Naive thymus-derived CD8-positive, alpha-beta T cell (primary cell): ENCODE measurements at places on chromosomes 13 and 19. TPM values are rescaled to one million over a fixed set of nuclear protein-coding genes. Genes with fewer than 3 reads are reported as not detected.

The SCGB2B2 gene
- 0.75 TPM for total RNA-seq

The PLPPR3 gene
- total RNA-seq: not detected

The PRTN3 gene
- total RNA-seq: not detected

The TIMM44 gene
- 83.1 TPM for total RNA-seq

The SIGLEC8 gene
- not detected for total RNA-seq

The HSH2D gene
- total RNA-seq: 25.2 TPM

The PSG1 gene
- not detected for total RNA-seq

- no peaks in the 10 kb centered on the region for H3K27me3 ChIP-seq
- H3K36me3 ChIP-seq: peaks cover 8% of the 10 kb centered on the region
- H3K27ac ChIP-seq: no peak overlapping the region
- no peaks in the 10 kb centered on the region for H3K4me1 ChIP-seq
- no peak for DNase-seq
Measured at GRCh38 chr13:72851678-72852014, 69.7 kb downstream of the PIBF1 start.

- peak overlapping the region; percentile 76 for H3K4me3 ChIP-seq
- peaks cover 23% of the 10 kb centered on the region for H3K4me1 ChIP-seq
- no peaks in the 10 kb centered on the region for H3K36me3 ChIP-seq
Measured at GRCh38 chr13:42049454-42049813, 986 bp downstream of the DGKH start.

GRCh38 chr13:101925731-101926130 lies 473.3 kb downstream of the ITGBL1 start:
- H3K27me3 ChIP-seq: peaks cover 16% of the 10 kb centered on the region
- no peaks in the 10 kb centered on the region for H3K4me1 ChIP-seq
- no peaks in the 10 kb centered on the region for H3K36me3 ChIP-seq

DNA sequence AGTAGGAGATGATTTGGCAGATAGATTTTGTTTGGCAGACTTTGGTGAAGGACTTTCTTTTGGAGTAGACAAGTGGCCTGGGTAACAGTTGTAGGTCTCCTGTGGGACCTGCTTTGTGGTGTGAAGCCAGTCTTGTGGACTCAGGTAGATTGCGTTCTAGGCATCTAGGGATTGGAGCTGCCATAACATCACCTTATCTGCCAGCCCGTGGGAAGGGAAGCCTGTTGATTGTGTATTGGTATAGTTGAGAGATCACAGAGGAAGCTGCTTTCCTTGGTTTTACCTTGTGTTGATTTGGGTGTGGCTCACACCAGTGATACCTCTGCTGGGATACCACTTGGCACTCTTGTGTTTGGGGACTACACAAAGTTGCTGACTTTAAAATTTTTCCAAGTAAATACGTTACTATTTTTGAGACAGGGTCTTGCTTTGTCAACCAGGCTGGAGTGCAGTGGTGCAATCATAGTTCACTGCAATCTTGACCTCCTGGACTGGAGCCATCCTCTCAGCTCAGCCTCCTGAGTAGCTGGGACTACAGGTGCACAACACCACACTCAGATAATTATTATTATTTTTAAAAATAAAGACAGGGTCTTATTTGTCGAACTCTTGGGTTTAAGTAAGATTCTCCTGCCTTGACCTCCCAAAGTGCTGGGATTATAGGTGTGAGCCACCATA lies 7.8 kb downstream of the HNRNPM start:
- peaks cover 78% of the 10 kb centered on the region for H3K4me1 ChIP-seq
- H3K27me3 ChIP-seq: no peaks in the 10 kb centered on the region
- H3K36me3 ChIP-seq: peaks cover 2% of the 10 kb centered on the region
- H3K4me3 ChIP-seq: peak overlapping the region; percentile 19

DNA sequence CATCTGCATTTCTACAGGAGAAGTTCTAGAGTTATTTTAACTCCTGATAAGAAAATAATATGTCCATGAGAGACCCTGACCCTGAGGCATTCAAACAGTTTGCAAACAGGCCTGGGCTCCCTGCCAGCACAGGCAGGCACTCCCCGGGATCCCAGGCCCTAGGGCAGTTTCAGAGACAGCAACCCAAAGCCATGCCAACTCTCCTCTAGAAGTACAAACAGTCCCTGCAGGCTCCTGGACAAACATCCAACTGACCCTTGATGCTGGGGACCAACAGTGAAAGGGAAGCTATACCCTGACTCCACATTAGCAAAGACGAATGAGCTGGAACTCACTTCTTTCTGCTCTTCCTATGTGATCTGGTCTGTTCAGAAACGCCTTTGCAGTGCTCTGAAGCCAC lies 44.8 kb downstream of the CCDC70 start:
- peaks cover 6% of the 10 kb centered on the region for H3K4me1 ChIP-seq
- H3K4me3 ChIP-seq: no peak overlapping the region
- DNase-seq: no peak
- H3K36me3 ChIP-seq: no peaks in the 10 kb centered on the region
- H3K27ac ChIP-seq: no peak overlapping the region
- no peaks in the 10 kb centered on the region for H3K27me3 ChIP-seq

GRCh38 chr19:15177269-15178116 lies 23.3 kb downstream of the NOTCH3 start:
- H3K4me3 ChIP-seq: peak overlapping the region; percentile 64
- peaks cover 5% of the 10 kb centered on the region for H3K4me1 ChIP-seq
- DNase-seq: peak; percentile 85
- no peak overlapping the region for H3K27ac ChIP-seq
- H3K36me3 ChIP-seq: no peaks in the 10 kb centered on the region

DNA sequence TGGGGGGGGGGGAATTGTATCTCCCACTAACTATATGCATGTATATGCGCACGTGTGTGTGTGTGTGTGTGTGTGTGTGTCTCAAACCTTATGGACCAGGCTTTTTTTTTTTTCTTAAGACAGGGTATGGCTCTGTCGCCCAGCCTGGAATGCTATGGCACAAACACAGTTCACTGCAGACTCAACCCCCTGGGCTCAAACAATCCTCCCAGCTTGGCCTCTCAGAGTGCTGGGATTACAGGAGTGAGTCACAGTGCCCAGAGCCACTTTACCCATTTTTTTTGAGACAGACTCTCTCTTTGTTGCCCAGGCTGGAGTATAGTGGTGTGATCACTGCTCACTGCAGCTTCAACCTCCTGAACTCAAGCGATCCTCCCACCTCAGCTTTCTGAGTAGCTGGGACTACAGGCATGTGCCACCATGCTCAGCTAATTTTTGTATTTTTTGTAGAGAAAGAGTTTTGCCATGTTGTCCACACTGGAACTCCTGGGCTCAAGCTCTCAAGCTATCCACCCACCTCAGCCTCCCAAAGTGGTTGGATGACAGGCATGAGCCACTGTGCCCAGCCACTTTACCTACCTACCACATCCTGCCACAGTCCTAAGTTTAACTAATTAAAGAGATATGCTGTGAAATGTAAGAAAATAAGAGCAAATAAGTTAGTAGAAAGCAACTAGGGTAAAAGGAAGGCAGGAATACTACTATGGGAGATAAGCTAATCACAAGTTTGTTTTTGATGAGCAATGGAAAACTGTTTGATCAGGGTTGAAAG lies 2.4 kb downstream of the ZMYM5 start:
- H3K27ac ChIP-seq: peak overlapping the region; percentile 68
- peaks cover 35% of the 10 kb centered on the region for H3K36me3 ChIP-seq
- H3K27me3 ChIP-seq: no peaks in the 10 kb centered on the region
- H3K4me1 ChIP-seq: peaks cover 15% of the 10 kb centered on the region

DNA sequence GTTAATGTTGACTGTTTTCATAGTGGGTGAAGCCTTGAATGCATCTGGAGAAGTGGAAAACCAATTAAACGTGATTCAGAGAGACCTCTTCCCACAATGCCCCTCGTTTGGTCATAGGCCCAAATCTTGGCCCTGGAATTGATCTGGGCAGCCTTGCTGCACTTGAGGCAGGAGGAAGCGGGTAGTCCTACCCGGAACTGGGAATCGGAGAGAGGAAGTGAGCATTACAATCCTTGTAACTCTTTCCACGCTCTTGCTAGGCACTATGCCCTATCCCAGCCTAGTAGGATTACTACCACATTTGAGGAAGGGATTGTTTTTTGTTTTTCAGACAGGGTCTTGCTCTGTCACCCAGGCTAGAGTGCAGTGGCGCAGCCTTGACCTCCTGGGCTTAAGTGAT lies 3.6 kb downstream of the KCNK6 start:
- no peak for DNase-seq
- H3K4me1 ChIP-seq: peaks cover 31% of the 10 kb centered on the region
- H3K27me3 ChIP-seq: no peaks in the 10 kb centered on the region
- H3K27ac ChIP-seq: no peak overlapping the region
- H3K4me3 ChIP-seq: no peak overlapping the region
- peaks cover 33% of the 10 kb centered on the region for H3K36me3 ChIP-seq

DNA sequence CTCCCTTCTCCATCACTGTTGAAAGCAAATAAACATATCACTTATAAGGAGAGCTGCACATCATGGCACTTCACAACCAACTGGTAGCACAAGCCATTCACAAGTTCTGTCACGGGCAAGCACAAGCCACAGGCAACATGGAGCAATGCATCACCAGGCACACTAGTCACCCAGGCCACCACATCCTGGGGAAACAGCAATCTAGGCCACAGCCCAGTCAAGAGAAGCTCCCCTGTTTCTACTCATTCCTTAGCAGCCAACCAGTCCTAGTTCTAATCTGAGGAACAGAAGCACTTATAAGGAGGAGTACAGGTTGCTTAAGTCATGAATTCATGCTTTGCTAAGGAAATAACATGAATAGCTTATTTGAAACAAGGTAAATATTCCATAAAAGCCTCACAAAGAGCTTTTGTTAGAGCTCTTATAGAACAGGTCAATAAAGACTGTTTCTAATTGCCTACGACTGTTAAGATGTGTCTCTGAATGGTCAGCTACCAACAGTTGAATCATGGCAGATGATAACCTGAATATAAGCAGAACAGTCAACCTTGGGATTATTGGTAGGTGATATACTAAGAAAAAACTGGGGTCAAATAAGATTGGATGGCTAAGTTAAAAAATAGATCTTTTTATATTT lies 169.0 kb downstream of the TBC1D4 start:
- peaks cover 30% of the 10 kb centered on the region for H3K4me1 ChIP-seq
- DNase-seq: no peak
- no peak overlapping the region for H3K27ac ChIP-seq

DNA sequence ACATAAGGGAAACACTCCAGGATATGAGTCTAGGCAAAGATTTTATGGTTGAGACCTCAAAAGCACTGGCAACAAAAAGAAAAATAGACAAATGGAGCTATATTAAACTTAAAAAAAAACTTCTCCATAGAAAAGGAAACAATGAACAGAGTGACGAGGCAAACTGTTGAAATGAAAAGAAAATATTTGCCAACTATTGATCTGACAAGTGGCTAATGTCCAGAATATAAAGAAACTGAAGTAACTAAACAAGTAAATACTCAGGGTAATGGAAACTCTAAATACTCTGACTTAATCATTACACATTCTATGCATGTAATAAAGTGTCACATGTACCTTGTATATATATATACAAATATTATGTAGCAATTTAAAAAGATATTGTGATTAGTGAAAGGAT lies 562.5 kb downstream of the GPC5 start:
- no peaks in the 10 kb centered on the region for H3K36me3 ChIP-seq
- no peak overlapping the region for H3K4me3 ChIP-seq
- no peak overlapping the region for H3K27ac ChIP-seq
- no peak for DNase-seq
- H3K4me1 ChIP-seq: no peaks in the 10 kb centered on the region
